ENCODE measurements at places on chromosomes 5 and 9.

- no peak overlapping the region for H3K4me3 ChIP-seq
- no peak overlapping the region for H3K27ac ChIP-seq
- no peaks in the 10 kb centered on the region for H3K27me3 ChIP-seq
- no peaks in the 10 kb centered on the region for H3K36me3 ChIP-seq
- no peak for DNase-seq
- H3K4me1 ChIP-seq: no peaks in the 10 kb centered on the region
Measured at GRCh38 chr9:100725371-100725770, 147.5 kb downstream of the CAVIN4 start.

DNA sequence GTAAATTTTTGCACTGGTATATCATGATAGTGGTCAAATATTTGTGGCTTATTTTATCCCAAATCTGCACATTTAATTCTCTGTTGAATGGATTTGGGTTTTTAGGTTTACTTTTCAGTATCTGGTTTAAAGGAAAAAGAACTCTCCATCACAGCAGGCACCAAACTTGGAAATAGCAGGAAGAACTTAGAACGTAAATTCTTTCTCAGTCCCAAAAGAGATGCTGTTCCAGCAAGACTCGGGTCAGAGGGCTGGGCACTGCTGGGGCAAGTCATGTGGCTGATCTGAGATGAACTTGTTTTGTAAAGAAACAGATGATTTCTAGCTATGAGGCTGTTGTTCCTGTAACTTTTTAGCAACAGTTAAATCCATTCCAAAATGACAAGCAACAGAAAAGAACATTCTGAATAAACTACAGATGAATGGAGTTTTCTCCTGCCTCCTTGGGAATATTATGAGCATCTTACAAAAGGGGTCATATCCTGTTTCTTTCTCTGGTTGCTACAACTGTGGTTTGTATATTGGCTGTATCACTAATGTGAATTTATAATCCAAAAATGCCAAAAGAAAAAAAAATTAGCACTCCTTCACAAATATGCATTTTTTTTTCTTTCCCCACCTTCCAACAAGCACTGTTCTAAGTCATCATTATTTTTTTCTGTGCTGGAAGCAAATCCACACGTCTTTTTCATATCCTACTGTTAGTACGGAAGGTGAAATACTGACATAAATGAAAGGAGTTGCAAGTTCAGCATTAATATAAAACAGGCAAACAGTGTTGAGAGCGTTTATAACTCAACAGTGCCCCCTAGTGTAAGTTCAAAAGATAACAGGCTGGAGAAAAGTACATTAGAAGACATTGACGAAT, 31.1 kb downstream of the OR2K2 start:
- DNase-seq: no peak
- no peak overlapping the region for H3K27ac ChIP-seq
- no peaks in the 10 kb centered on the region for H3K36me3 ChIP-seq
- peaks cover 8% of the 10 kb centered on the region for H3K27me3 ChIP-seq
- no peak overlapping the region for H3K4me3 ChIP-seq

GRCh38 chr9:130728721-130729120, 35.1 kb downstream of the EXOSC2 start:
- DNase-seq: no peak
- no peak overlapping the region for H3K27ac ChIP-seq
- no peak overlapping the region for H3K4me3 ChIP-seq
- H3K27me3 ChIP-seq: no peaks in the 10 kb centered on the region

DNA sequence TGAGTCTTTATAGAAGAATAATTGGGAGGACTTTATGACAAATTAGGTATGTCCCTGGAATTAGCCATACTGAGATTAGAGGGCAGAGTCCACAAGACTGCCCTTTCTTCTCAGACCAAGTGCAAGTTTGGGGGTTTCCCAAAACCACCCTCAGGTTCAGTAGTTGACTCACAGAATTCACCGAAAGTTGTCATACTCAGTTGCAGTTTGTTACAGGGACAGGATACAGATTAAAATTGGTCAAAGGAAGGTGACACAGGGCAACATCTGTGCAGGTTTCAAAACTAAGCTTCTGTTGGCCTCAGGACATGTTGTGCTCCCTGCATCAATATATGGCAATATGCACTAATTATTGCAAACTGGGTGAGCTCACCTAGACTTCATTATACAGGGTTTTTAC, 3.8 kb downstream of the RANBP17 start:
- H3K27me3 ChIP-seq: peaks cover 22% of the 10 kb centered on the region
- DNase-seq: no peak
- no peak overlapping the region for H3K27ac ChIP-seq
- H3K36me3 ChIP-seq: peaks cover 15% of the 10 kb centered on the region
- no peak overlapping the region for H3K4me3 ChIP-seq

GRCh38 chr5:57724836-57725235, 242.2 kb upstream of the ACTBL2 start:
- no peaks in the 10 kb centered on the region for H3K36me3 ChIP-seq
- H3K27ac ChIP-seq: no peak overlapping the region
- DNase-seq: no peak

DNA sequence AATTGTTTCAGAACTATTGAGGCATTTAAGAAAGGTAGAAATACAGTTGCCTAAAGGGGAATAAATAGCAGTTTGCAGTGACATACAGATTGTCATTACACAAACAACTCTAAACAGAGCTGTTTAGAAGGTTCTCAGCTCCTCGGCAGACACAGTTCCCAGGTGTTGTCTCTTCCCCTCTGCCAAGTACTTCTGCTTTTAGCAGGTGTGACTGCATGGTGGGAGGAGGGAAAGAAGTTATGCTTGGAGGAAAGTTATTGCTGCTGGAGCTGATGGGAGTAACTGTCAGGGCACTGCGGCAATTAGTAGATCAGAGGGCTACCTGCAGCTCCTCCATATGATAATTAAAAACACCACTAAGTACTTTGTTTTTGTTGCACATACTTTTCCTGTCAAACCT, 14.5 kb downstream of the EDIL3 start:
- no peaks in the 10 kb centered on the region for H3K36me3 ChIP-seq
- no peak overlapping the region for H3K4me3 ChIP-seq
- H3K27me3 ChIP-seq: no peaks in the 10 kb centered on the region
- no peaks in the 10 kb centered on the region for H3K4me1 ChIP-seq
- DNase-seq: no peak

Measured in activated CD4-positive, alpha-beta memory T cell treated with anti-CD3 and anti-CD28 coated beads, Interleukin-2, amount 10 ng/mL, durations not matched to agents 7 days and 5 days (primary cell).